Muscle of back (tissue), 13 donors: ENCODE measurements at places on chromosomes 16 and 17.

DNA sequence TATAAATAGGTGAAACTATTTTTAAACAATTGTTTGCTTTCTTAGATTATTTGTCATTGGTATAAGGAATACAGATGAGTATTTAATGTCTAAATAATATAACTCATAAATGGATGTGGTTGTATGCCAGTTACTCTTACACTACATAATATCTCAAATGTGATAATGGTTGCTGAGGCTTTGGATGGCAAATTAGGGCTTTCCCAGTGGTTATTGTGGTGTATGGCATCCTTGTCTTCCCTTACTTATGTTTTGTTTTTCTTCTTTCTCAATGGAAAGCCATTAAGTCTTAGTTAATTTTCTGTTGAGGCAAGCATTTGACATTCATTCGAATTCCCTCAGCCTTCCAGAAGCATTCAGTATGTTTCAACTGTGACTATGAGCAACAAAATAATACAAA lies 10.5 kb downstream of the OMG start:
- DNase-seq = no peak

DNA sequence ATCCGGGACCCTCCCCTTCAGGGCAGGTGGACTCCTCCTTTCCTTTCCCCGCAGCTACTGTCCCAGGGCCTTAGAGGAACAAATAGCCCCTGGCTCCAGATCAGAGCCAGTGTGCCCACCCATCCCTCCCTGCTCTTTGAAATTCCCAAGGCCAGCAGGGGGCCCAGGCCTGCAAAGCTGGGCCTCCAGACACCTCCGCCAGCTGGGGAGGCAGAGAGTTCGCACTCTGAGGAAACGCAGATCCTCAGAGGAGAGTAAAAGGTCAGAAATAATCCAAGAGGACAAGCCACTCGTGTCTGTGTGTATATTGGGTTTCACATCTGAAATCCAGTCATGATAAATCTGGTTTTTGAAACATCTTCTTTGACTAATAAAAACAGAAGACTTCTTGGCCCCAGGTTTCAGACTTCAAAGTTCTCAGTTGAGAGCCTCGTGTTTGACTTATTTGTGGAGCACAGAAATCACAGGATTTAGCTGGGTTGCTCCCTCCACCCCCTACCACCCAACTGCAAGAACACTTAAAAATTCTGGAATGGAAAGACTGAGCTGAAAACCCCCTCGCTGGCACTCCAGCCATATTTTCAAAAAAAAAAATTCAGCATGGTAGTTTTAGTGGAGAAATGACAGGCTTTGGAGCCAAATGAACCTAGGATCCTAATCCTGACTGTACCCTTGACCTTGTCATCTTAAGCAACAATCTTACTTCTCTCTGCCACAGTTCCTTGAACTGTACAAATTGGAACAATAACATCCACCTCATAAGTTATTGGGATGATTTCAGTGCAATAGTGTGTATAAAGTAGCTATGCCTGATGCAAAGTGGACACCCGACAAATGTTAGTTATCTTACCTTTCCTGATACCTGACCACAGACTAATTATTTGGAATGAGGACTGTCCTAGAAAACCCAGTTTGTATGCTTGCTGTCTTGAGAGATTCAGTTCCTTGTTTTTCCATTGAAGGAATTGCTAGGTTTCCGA lies 44.5 kb upstream of the TBX2 start:
- DNase-seq = no peak

GRCh38 chr16:15983898-15984297 lies 34.5 kb downstream of the ABCC1 start:
- DNase-seq = no peak

GRCh38 chr16:35492225-35492624 lies 2032.8 kb downstream of the TP53TG3F start:
- no peak for DNase-seq

GRCh38 chr16:56851671-56852400 lies 13.2 kb upstream of the SLC12A3 start:
- no peak for DNase-seq

DNA sequence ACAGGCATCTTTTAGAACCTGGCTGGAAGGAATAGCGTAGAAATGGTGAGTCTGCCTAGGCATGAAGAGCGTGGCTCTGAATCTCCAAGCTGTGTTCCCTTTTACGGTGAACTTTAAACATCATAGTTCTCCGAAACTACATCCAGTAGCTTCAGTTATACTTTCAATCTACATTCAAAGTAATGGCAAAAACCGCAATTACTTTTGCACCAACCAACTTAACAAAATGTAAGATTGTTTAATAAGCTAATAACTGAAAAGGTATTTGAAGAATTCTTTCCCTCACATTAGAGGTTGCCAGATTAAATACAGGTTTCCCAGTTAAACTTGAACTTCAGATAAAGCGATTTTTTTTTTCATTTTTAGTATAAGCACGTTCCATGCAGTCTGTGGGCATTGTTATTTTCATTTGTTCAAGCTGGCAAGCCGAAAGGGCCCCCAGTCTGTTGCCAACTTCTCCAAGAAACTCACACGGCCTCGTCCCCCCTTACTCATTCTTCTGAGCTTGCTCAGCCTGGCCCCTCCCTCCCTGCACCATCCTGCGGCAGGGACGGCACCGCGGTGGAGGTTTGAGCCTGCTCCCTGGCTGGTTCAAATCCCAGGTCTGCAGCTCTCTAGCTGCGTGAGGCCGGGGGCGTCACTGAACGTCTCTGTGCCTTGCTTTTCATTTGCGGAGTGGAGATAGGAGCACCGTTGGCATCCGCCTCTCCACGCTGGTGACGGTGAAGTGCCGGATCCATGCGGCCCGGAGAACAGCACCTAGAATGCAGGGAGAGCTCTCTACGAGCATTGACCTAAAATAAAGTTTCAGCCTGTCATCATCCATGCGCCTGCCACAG lies 3.5 kb upstream of the MTHFSD start:
- DNase-seq = no peak

DNA sequence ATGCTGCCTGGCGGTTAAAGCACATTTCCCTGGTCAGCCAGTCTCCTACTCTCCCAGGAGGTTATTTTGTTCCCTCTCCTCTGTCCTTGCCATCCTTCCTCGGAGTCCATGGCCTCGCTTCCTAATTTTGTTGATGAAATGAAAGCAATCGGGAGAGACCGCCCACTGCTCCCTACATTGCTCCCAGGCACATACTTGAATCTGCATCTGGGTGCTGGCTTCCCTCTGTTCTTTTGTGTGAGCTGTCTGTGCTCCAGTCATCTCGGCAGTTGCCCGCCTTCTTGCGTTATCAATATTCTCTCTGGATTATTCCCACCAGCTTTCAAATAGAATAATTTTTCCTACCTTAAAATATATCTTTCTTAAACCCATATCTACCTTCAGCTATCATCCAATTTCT lies 11.1 kb downstream of the KRT23 start:
- no peak for DNase-seq

- no peak for DNase-seq
Measured at GRCh38 chr16:87437911-87438610, 45.9 kb downstream of the MAP1LC3B start.

GRCh38 chr16:4318451-4318910 lies 2.6 kb downstream of the GLIS2 start:
- no peak for DNase-seq

DNA sequence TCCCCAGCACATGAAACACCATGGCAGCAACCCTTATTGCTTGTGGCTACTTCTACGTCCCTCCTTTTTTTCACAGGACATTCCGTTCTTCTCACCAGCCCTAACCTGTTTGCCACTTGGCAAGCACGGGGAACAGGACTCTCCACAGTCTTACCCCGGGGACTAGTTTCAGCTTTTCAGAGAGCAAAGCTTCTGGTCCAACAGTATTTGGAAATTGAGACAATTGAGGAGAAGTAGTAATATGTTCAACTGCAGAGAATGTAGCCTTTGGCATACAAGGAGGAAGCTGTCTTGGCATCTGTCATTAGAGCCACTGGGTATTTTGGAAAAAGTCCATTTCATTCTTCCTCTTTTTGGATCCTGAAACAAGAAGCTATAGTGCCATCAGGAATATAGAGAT lies 65.7 kb downstream of the MAP2K6 start:
- no peak for DNase-seq
